ENCODE measurements at places on chromosomes 13 and 19.

GRCh38 chr19:15860522-15860921, 37.4 kb downstream of the CYP4F2 start:
- no peak overlapping the region for H3K27ac ChIP-seq
- no peaks in the 10 kb centered on the region for H3K4me1 ChIP-seq
- DNase-seq: no peak
- H3K36me3 ChIP-seq: no peaks in the 10 kb centered on the region

GRCh38 chr13:31674051-31674450, 65.3 kb upstream of the RXFP2 start:
- H3K27me3 ChIP-seq: no peaks in the 10 kb centered on the region
- no peaks in the 10 kb centered on the region for H3K36me3 ChIP-seq
- H3K27ac ChIP-seq: no peak overlapping the region
- no peak overlapping the region for H3K4me3 ChIP-seq
- DNase-seq: no peak

DNA sequence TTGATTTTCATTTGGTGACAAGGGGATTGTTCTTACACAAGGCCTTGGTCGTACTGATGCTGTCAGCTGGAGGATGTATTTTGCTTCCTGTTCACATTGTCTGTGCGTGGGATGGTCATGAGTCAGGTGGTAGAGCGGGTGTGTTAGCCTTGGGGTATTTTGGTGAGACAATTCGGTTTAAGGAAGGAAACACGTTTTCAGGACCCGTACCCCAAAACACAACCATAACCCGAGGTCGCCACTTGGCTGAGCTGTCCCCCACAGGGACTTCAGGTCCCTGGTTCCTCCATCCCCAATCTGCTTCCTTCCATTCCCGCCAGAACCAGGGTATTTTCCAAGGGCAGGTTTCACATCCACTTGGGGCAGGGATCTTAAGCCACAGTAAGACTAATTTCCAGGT, 15.0 kb downstream of the MYO9B start:
- no peaks in the 10 kb centered on the region for H3K27me3 ChIP-seq
- peak overlapping the region; percentile 34 for H3K27ac ChIP-seq
- peaks cover 29% of the 10 kb centered on the region for H3K4me1 ChIP-seq
- no peak overlapping the region for H3K4me3 ChIP-seq
- H3K36me3 ChIP-seq: peaks cover 9% of the 10 kb centered on the region

DNA sequence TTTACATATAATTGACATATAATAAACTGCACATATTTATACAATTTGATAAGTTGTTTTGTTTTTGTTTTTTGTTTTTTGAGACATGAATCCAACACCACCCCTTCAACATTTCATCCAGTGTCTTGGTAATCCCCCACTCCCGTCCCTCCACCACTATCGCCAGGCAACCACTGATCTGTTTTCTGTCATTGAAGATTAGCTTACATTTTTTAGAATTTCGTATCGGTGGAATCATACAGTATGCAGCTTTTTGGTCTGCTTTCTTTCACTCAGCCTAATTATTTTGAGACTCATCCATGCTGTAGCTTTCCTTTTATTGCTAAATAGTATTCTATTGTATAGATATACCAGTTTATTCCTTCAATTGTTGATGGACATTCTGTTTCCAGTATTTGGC, 94.1 kb upstream of the FRY start:
- no peak for DNase-seq
- H3K36me3 ChIP-seq: no peaks in the 10 kb centered on the region
- H3K27me3 ChIP-seq: no peaks in the 10 kb centered on the region
- no peak overlapping the region for H3K4me3 ChIP-seq
- H3K27ac ChIP-seq: no peak overlapping the region
- H3K4me1 ChIP-seq: no peaks in the 10 kb centered on the region

GRCh38 chr19:28656644-28657043, 556.3 kb downstream of the UQCRFS1 start:
- no peak overlapping the region for H3K4me3 ChIP-seq
- H3K4me1 ChIP-seq: no peaks in the 10 kb centered on the region
- no peak for DNase-seq
- no peaks in the 10 kb centered on the region for H3K36me3 ChIP-seq

DNA sequence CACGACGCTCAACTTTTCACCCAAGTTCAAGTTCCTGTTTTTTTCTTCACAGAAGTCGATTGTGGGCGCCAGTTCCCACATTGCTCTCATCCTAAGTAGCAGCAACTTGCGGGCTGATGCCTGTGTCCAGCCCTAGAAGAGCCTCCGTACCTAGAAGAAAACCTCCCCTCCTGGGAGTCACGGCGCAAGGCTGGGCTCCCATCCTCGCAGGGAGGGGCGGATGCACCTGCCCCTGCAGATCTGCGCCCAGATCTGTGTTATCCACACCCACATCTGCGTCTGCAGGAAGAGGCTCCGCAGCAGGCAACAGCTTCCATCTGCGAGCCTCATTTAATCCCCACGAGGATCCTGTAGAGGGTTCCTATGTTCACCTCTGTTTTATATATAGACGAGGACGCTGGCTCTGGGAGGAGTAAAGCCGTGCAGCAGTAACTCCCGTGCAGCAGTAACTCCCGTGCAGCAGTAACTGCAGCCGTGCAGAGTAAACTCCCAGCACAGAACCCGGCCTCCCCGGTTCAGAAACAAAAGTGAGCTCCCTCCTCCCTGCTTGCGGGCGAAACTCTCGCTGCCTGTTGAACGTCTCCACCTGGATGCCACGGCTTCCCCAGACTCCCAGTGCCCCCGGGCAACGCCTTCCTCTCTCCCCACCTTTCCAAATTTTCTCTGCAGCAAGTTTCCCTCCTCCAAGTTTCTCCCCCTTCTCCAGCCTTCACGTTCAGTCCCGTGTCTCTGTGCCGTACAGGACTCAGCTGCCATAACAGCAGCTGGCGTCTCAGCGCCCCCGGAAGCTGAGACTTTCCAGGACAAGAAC, 23.5 kb upstream of the LAIR1 start:
- H3K4me3 ChIP-seq: peak overlapping the region; percentile 37
- H3K27me3 ChIP-seq: peaks cover 60% of the 10 kb centered on the region
- H3K4me1 ChIP-seq: peaks cover 13% of the 10 kb centered on the region
- H3K27ac ChIP-seq: no peak overlapping the region
- DNase-seq: no peak
- H3K36me3 ChIP-seq: no peaks in the 10 kb centered on the region

DNA sequence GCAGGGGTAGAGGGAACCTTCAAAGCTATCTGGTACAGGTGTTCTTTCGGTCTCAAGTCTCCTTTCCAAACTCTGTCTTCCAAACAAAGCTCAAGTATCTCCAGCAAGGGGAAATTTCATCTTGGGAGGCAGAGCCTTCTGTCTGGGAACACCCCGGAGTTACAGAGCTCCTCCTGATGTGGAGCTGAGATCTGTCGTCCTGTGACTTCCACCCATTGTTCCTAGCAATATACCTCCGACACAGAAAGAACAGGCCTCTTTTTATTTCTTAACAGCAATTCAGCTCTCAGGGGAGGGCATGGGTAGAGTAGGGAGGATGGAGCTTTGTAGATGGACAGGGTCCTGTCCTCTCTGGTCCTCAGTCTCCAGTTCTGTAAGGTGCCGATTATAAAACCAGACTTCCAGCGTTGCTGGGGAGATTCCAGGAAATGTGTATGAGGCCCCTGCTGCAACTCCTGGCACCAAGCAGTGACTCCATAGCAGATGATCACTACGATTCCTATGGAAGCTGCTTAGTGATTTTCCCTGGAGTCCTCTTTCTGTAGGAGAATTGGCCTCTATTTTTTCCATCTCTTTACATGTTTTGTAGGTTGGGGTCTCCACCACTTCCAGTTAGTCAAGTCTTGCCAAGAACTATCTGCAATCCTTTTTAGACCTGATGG, 56.0 kb upstream of the ARGLU1 start:
- no peak overlapping the region for H3K4me3 ChIP-seq
- H3K27ac ChIP-seq: no peak overlapping the region
- no peaks in the 10 kb centered on the region for H3K27me3 ChIP-seq
- no peak for DNase-seq
- H3K4me1 ChIP-seq: peaks cover 9% of the 10 kb centered on the region
- no peaks in the 10 kb centered on the region for H3K36me3 ChIP-seq

DNA sequence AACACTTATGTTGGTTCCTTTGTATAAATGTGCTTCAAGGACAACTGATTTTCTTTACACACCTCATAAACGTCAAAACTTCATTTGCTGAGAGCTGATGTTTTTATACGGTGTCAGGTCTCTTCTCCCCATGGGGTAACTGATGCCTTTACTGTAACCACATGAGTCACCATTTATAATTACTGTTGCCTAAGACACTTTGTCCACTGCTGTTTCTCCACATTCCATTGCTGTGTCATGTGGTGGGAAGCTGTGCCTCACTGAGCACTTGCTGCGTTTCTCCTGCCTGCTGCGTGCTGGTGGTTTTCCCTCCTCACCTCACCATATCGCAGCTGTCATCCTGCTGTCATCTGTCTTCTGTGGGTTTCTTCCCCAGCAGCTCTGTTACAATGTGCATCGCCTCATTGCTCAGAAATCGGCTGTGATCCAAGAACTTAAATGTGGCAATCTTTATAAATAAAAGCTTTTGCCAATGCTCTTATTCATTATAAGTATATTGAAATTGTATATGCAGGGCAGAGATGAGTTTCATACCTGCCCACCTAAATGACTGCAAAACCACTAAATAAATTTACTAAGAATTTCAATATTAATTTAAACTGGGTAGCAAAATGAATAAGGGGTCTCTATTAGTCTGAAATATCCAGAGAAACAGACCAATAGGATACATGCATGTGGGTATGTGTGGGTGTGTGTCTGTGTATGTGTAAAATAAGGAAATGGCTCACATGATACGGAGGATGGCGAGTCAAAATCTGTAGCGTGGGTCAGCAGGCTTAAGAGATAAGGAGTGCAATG, 547.0 kb upstream of the SLITRK5 start:
- H3K4me3 ChIP-seq: no peak overlapping the region
- H3K36me3 ChIP-seq: no peaks in the 10 kb centered on the region
- no peaks in the 10 kb centered on the region for H3K27me3 ChIP-seq
- H3K27ac ChIP-seq: no peak overlapping the region

DNA sequence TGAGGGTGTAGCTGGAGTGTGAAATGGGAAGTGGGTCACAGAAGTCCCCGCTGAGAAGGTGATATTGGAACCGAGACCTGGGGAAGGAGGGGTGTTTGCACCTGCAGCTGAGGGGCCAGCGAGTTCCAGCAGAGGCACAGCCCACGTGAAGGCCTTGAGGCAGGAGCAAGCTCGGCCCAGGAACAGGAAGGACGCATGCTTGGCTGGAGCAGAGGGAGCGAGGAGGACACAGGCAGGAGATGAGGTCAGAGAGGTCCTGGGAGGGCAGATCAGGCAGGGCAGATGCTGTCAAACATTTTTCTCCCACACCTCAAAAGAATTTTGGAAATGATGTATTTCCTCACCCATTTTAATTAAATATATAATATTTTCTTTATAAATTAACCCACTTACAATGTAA, 9.3 kb downstream of the ZNF415 start:
- DNase-seq: no peak
- no peaks in the 10 kb centered on the region for H3K27me3 ChIP-seq
- H3K4me3 ChIP-seq: no peak overlapping the region
- no peaks in the 10 kb centered on the region for H3K4me1 ChIP-seq
- H3K27ac ChIP-seq: no peak overlapping the region

GRCh38 chr19:47404334-47405196, 14.8 kb downstream of the MEIS3 start:
- H3K27me3 ChIP-seq: peaks cover 47% of the 10 kb centered on the region
- no peak overlapping the region for H3K4me3 ChIP-seq
- no peak for DNase-seq
- no peak overlapping the region for H3K27ac ChIP-seq
- peaks cover 3% of the 10 kb centered on the region for H3K4me1 ChIP-seq

GRCh38 chr19:34370983-34371382, 6.0 kb downstream of the GPI start:
- H3K36me3 ChIP-seq: peaks cover 81% of the 10 kb centered on the region
- no peaks in the 10 kb centered on the region for H3K27me3 ChIP-seq
- no peak overlapping the region for H3K4me3 ChIP-seq
- H3K27ac ChIP-seq: no peak overlapping the region
- peaks cover 18% of the 10 kb centered on the region for H3K4me1 ChIP-seq

DNA sequence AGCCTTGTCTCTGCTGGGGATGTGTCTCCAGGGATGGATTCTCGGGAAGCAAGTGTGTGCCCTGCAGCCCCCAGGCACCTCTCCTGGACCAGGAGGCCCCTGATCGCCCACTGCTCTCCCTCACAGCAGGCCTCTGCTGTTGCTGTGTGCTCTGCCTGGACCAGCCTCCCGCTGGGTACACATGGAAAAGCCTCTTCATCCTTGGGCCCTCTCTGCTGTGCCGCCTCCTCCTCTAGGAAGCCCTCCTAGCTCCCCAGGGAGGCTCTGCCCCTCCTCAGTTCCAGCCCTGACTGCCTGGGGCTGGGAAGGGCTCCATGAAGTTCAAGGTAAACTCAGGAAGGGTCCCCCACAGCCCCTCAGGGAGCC, 12.0 kb downstream of the NDUFA11 start:
- H3K36me3 ChIP-seq: peaks cover 20% of the 10 kb centered on the region
- H3K4me1 ChIP-seq: peaks cover 32% of the 10 kb centered on the region
- H3K27ac ChIP-seq: no peak overlapping the region
- no peak overlapping the region for H3K4me3 ChIP-seq

DNA sequence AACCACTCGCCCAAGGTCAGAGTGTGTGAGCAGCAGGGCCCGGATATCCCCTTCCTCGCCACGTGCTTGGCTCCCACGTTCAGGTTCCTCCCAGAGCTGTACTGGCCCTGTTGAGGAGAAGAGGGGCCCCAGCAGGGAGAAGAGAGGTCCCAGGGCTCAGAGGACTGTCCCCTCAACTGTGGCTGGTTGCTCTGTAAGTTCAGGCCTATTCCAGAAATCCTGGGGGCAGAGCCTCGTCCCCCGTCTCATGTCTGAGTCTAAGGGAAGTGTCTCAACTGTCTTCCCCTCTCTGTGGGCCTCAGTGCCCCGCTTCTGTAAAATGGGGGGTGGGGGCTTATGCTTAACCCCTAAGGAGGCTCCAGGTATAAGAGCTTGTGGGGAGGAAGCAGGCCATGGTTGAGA, 3.9 kb downstream of the PPP5C start:
- peak overlapping the region; percentile 59 for H3K27ac ChIP-seq
- no peak for DNase-seq
- H3K36me3 ChIP-seq: peaks cover 28% of the 10 kb centered on the region
- peaks cover 54% of the 10 kb centered on the region for H3K4me1 ChIP-seq
- H3K27me3 ChIP-seq: no peaks in the 10 kb centered on the region

- no peak for DNase-seq
- H3K4me3 ChIP-seq: no peak overlapping the region
- no peaks in the 10 kb centered on the region for H3K27me3 ChIP-seq
- H3K4me1 ChIP-seq: peaks cover 9% of the 10 kb centered on the region
- H3K36me3 ChIP-seq: no peaks in the 10 kb centered on the region
- H3K27ac ChIP-seq: no peak overlapping the region
These were observed 7.3 kb upstream of the RAP2A start for GRCh38 chr13:97426695-97427094.

GRCh38 chr13:41455725-41456419, 1.5 kb upstream of the RGCC start:
- H3K27ac ChIP-seq: no peak overlapping the region
- no peaks in the 10 kb centered on the region for H3K36me3 ChIP-seq
- peaks cover 35% of the 10 kb centered on the region for H3K4me1 ChIP-seq
- no peak overlapping the region for H3K4me3 ChIP-seq

GRCh38 chr19:7238051-7238450, 56.2 kb downstream of the INSR start:
- no peaks in the 10 kb centered on the region for H3K36me3 ChIP-seq
- no peaks in the 10 kb centered on the region for H3K27me3 ChIP-seq
- H3K4me3 ChIP-seq: no peak overlapping the region

- H3K36me3 ChIP-seq: no peaks in the 10 kb centered on the region
- DNase-seq: peak; percentile 76
- peak overlapping the region; percentile 63 for H3K27ac ChIP-seq
- no peaks in the 10 kb centered on the region for H3K27me3 ChIP-seq
These were observed 25.5 kb upstream of the MCF2L start for GRCh38 chr13:112943309-112944125.

- H3K4me1 ChIP-seq: peaks cover 3% of the 10 kb centered on the region
- no peaks in the 10 kb centered on the region for H3K36me3 ChIP-seq
- no peaks in the 10 kb centered on the region for H3K27me3 ChIP-seq
These were observed 6.7 kb upstream of the ZNF761 start for GRCh38 chr19:53424968-53425597.

Data from suprapubic skin (tissue), 4 donors.